ENCODE measurements at places on chromosomes 6 and 20.

DNA sequence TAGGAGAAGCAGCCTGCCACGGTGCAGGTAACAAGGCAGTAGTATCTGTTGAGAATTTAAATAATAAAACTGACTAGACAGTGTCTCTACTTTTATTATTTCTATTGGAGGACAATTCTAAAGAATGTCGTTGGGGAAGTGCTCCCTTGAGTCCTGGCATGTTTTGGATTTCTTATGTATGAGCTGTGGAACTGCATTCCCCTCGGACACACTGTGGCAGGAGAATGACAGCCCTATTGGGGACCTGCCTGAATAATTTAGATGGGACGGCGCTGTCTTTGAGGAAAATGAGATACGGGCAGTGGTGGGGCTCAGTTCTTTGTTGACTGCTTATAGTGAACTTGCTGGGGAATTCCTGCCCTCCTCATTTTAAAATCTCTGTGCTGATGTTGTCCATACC is 2.4 kb upstream of the SCP2D1 start:
- DNase-seq: no peak

DNA sequence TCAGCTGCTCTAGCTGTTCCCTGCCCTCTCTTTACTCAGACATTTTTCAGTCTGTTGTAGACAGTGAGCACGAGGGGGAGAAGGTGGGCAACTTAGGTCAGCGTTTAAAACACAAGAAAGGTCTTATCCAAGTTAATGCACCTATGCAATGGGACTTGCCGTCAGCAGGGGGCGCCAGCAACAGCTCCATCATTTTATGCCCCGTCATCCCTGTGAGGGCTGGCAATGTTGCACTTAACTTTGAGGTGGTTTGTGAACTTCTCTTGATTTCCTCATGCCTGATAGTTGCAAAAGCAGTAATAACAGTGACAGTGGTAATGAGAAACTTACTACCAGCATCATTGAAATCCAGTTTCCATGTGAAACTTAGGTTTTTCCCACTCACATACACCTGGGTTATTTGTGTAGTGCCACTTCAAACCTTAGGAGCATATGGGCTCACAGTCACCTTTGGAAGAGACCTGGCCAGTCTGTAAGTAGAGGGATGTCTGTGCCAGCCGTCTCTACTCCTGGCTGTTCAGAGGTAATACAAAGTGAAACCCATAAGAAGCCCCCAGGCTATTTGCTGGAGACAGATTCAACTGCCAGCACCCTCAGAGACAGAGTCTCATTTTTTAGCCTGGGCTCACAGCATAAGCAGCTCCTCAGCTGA is 44.9 kb upstream of the ID1 start:
- peak; percentile 60 for DNase-seq

DNA sequence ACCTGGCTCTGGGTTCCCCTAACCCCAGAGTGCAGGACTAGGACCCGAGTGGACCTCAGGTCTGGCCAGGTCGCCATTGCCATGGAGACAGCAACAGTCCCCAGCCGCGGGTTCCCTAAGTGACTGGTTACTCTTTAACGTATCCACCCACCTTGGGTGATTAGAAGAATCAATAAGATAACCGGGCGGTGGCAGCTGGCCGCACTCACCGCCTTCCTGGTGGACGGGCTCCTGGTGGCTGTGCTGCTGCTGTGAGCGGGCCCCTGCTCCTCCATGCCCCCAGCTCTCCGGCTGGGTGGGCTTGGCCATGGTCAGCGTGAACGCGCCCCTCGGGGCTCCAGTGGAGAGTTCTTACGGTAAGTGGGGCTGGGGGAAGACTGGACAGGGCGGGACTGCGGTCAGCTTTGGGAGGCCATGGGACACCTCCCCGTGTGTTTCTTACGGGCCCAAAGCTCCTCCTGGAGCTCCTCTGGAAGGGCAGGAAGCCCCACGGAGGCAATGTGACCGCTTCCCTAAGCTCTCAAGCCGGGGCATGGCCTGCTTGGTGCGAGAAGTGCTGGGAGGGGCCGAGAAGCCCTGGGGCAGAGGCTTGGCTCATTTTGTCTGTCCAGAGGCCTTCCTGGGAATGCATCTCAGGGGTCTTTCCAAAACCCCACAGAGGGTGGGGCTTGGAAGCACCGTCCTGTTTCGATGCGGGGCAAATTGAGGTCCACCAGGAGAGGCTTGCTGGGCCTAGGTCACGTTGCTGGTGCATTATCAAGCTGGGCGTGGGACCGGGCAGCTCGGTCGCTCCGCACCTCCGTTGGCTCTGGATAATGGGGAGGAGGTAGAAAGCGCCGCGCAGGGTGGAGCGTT is at the start of gene HNF4A:
HNF4A (plus strand) TSS at position 202 of the 855 bp plus-strand sequence; CDS start at position 308, 106 bp downstream.
- no peak for DNase-seq

GRCh38 chr20:2656471-2657117 is 4.2 kb downstream of the NOP56 start:
- DNase-seq: no peak

DNA sequence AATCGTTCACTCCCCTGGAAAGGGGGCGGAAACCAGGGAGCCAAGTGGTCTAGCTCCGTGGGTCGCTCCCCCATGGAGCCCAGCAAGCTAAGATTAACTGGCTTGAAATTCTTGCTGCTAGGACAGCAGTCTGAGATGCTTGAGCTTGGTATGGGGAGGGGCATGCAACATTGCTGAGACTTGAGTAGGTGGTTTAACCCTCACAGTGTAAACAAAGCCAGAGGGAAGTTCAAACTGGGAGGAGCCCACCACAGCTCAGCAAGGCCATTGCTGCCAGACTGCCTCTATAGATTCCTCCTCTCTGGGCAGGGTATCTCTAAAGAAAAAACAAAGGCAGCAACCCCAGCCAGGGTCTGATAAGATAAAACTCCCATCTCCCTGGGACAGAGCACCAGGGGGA is 43.2 kb downstream of the COL21A1 start:
- DNase-seq: no peak

DNA sequence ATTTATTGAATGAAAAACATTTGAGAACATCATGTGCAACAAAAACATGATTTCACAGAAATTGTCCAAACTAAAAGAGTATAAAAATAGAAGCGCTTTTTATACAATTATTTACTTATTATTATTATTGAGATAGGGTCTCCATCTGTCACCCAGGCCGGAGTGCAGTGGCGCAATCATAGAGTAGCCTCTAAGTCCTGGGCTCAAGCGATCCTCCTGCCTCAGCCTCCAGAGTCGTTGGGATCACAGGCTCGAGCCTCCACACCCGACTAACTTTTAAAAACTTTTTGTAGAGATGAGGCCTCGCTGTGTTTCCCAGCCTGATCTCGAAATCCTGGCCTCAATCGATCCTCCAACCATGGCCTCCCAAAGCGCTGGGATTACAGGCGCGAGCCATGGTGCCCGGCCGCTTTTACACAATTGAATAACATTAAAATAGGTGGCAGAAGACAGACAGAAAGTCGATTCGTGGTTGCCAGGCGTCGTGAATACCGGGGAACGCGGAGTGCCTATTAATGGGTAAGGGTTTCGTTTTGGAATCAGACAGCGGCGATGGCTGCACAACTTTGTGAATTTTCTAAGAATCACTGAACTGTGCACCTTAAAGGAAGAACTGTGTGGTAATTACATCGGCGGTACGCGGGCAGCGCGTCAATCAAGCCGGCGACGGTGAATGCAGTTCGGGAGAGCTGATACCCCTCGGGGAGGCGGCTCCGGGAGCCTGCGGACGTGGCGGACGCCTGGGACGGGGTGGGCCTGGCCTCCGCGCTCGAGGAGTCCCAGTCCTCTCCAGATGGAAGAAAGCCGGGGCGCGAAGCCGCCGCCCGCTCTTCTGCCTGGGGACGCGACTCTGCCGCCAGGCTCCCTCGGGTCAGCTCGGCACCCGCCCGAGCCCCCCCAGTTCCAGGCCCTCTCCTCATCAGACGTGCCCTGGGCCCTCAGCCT is 807 bp downstream of the TBC1D20 start:
- DNase-seq: peak; percentile 49

DNA sequence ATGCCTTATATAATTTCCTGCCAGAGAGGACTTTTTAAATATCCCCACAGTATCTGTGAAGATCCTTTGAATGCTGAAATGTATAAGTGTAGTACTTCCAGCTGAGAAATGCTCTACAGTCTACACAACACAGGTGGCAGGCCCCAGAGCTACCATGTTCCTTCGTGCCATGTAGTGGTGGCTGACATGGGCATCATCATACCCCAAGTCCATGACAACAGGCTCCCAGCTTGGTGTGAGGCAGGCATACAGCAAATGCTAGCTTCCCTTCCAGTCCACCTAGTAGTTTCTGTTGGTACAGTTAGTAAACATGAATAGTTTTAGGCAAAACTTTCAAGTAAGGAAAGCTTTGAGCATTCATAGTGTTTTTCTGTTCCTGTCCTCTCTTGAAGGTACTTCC is 61.2 kb upstream of the EMILIN3 start:
- no peak for DNase-seq

- no peak for DNase-seq
These were observed 25.7 kb downstream of the MYCT1 start for GRCh38 chr6:152723398-152723797.

- DNase-seq: no peak
These were observed 8.5 kb downstream of the JARID2 start for GRCh38 chr6:15254070-15254975.

GRCh38 chr6:27757307-27757706 is 154.9 kb downstream of the OR2B2 start:
- DNase-seq: no peak

DNA sequence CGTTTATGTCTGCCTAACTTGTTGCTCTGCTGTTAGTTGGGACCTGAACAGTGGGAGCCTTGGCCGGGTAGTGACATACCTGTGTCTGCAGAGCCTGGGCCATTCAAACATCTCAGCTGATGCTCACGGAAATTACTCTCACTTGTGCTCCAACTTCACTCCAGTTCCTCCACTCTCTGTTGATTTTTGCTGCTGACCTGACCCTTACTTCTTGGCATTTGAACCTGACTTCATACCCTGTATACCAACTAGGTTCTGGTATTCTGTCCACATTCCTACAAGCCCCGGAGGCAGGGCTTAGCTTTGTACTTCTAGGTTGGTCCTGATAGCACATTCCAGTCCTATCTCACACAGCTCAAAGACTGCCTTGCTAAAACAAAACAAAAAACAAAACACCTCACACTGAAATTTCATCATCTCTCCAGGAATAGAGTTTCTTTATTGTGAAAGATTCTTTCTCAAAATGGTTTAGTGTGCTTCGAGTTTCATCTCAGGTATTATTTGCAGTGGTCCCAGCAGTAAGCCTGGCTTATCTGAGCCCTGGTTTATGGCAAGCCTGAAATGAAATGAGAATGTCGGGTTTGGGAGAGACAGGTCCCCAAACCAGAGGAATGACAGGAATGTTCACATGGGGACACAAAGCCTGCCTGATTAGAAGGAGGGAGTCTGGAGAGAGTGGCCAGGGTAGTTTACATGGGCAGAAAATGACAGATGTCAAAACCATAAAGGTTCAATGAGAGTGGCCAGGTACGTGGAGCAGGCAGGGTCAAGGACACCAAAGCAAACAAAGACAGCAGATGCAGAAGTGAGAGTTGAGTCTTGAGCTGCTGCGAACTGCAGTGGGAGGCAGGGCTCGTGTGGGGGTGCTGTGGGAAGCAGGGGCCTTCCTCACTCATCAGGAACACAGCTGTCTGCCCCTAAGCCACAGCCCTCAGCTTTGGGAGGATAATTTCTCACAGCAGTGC is 174.2 kb upstream of the HDAC2 start:
- DNase-seq: no peak

- DNase-seq: no peak
These were observed 84.2 kb downstream of the TRERF1 start for GRCh38 chr6:42367353-42368011.

- DNase-seq: no peak
These were observed 22.9 kb downstream of the C6orf62 start for GRCh38 chr6:24696097-24696496.

GRCh38 chr6:151067684-151068596 is 171.8 kb upstream of the AKAP12 start:
- no peak for DNase-seq

DNA sequence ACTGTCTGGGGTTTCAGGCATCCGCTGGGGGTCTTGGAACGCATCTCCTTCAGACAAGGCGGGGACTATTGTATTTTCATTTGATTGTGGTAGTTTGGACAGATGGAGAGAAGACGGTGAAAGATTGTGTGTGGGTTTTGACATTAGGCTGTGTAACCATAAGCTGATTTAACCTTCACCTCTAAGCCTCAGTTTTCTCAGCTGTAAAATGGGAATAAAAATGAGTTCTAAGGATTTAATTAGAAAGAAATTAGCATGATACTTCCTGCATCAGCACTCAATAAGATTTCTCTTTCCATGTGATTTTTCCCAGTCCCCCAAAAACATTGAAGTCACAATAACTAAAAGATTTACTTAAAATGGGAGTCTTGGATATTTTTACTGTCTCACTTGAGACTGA is 78.1 kb downstream of the CBFA2T2 start:
- DNase-seq: no peak

DNA sequence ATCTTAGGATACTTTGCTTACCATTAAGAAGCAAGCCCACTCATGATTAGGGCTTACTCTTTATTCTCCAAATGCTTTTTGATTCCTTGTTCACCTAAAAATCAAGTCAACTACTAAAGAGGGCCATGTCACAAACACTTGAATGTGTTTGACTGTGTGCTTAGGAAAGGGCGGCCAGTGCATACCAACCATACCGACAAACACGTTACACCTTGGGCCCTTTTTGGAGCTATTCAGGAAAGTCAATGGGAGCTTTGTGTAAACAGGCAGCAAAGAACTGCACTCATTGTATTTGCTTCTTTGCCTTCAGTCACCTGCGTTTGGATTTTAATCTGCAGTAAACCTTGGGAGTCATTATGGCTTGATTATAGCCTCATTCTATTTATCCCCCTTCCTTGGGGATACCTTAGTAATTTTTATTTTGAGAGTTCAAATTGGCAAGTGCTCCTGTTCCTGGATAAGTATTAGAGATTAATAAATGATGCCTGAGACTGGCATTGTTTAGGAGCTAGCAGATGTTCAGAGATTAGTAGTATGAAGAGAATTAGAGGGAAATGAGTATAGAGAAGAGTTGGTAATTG is 102.6 kb upstream of the HDGFL1 start:
- DNase-seq: peak; percentile 17

DNA sequence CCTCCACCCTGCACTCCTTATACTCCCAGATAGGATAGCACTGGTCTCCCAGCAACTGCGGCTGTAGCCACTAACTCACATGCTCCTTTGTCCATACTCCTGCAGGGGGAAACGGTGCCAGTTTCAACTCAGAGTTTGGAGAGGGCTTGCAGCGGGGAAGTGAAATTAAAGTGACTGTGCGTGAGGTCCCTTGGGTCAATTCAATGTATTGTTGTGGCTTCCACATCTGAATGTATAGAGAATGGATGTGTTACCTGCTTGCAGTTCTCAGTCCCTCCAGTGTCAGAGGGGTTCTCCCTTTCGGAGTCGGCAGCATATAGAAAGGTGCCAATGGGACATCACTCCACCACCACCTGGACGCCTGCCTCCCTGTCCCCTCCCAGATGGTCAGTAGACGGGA is 93.6 kb upstream of the CNKSR3 start:
- DNase-seq: no peak

GRCh38 chr20:46647469-46647868 is 3.8 kb downstream of the SLC13A3 start:
- DNase-seq: no peak

- no peak for DNase-seq
These were observed 54.4 kb downstream of the DTNBP1 start for GRCh38 chr6:15608396-15608795.

- DNase-seq: no peak
These were observed 203.1 kb downstream of the LMBRD1 start for GRCh38 chr6:69593706-69594105.

- peak; percentile 4 for DNase-seq
These were observed 743 bp downstream of the CMTR1 start for GRCh38 chr6:37433657-37434271.

GRCh38 chr6:26254724-26255123 is 110.3 kb upstream of the BTN3A2 start:
- no peak for DNase-seq

Data from NCI-H1417 (cell line).